NCI-H1694 (cell line): ENCODE measurements at places on chromosomes 4 and X.

DNA sequence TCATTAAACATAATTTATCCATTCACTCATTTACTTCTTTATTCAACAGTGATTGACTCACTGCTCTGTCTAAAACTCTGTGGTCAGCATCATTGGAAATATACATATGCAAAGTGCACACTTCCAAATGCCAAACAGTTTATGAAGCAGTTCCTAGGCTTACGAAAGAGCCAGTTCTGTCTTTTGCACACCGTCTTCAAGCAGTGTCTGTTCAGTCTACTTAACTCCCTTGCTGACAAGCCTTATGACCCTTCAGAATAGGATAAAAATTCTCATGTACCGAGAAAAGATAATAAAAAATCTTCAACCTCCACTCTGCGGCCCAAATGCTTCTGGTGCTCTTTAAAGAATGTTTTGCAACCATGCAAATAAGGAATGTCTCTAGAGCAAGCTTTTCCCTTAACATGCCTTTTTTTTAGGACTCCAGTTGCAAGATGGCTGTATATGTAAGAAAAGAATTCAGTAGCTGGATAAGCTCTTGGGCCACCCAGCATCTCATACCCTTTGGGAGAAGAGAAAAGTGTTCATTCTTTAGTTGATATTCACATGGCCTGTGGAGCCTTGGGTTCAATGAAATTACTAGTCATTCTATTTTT is 1037.0 kb upstream of the SLIT2 start:
- no peak for DNase-seq

DNA sequence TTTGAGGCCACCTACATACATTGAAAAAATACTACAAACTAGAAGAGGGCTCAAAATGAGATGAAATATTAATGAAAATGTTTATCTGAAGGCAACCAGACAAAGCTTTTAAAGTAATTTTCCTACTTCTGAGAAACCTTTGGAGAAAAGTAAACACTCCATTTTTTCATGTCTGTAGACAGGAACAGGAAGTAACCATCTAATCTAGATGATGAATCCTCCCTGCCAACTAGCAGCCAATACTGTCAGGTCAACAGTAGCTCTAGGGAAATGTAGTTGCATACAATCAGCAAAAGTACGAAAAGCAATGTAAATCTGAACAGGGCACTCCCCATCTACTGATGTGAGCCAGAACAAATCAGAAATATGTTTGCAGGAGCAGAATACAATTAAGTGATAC is 49.0 kb downstream of the AMMECR1 start:
- DNase-seq, result no peak

GRCh38 chrX:47566841-47567240 is 5.8 kb downstream of the ARAF start:
- DNase-seq, result no peak

GRCh38 chrX:11589641-11590040 is 76.1 kb downstream of the ARHGAP6 start:
- DNase-seq, result no peak

GRCh38 chr4:76722838-76723237 is 175.1 kb downstream of the SOWAHB start:
- no peak for DNase-seq

DNA sequence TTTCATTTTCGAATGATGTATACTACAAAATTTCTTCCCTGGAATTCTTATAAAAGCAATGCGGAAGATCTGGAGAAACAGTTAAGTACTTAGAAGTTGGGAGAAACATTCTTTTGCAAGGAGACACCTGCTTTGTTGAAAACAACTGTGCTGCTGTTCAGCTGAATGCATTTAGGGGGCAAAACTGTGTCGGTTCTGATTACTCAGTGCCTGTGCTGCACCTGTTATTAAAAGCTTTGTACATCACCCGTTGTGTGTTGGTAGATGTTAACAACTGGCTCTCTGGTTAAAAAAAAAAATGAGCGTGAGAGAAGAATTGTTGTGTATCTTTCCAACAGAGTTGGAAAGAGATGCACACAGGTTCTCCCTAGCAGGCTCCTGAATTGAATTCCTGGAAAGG is 184.1 kb upstream of the HHIP start:
- DNase-seq, result no peak

GRCh38 chrX:153582896-153583295 is 16.0 kb downstream of the CCNQ start:
- DNase-seq, result no peak

- DNase-seq, result no peak
Measured at GRCh38 chr4:179624768-179625181, 2182.5 kb upstream of the AGA start.

DNA sequence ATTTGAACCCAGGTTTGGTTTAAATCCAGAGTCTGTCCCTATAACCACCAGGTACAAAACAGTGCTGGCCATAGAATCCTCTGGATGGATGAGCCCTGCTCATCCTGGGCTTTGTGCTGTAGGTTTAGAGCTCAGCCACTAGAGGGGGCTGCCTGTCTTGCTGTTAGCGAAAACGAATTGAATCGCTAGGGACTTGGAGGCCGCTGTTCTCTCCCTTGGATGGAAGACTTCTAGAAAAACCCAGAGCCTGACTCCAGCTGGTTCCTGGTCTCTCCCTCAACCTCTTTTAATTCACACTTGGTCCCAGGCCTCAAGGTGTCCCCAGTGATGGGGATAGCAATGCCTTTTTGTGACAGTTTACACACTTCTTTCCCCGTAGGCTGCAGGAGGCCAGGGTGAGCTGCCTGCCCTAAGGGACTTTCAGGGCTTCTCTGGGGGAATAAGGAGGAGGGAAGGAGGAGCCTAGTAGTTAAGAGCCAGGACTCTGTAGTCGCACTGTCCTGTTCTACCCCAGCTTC is 8.7 kb downstream of the RIPPLY1 start:
- DNase-seq, result peak; percentile 51

GRCh38 chr4:68569466-68570121 is 6.5 kb downstream of the UGT2B17 start:
- no peak for DNase-seq

DNA sequence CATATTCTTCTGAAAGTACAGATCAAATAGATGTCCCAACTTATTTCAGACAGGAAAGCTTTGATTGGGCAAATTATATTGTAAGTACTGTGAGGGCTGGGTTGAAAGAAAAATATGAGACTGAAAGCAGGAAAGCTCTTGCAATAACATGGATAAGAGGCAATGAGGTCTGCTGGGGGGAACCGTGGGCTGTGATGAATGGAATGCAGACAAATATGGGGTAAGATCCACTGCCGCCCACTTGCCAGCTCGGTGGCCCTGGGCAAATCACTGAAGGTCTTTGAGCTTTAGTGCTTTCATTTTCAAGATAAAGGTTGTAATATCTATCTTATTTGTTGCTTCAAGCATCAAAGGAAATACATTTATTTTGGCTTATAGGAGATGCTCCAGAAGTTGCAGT is 51.0 kb downstream of the AGA start:
- no peak for DNase-seq

GRCh38 chrX:153708415-153708814 is 15.8 kb downstream of the BCAP31 start:
- peak; percentile 30 for DNase-seq

DNA sequence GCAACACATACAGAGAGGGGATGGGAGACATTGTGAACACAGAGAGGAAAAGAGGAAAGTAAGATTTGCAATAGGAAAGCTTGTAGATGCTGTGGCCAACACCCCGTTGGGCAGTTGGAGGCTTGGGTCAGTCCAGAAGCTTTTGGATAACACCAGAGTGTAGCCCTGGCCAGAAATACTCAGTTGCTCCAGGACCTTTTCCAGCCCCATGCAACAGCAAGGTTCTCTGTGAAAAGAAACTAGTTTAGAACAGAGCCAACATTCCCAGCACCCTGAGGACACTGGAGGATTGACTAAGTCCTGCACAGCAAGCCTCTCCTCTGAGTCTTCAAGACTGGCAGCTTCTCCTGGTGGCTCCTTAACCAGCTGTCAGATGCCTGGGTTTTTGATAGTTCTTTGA is 27.9 kb upstream of the NAF1 start:
- no peak for DNase-seq

- no peak for DNase-seq
Measured at GRCh38 chrX:9940421-9940820, 26.7 kb upstream of the CLDN34 start.

DNA sequence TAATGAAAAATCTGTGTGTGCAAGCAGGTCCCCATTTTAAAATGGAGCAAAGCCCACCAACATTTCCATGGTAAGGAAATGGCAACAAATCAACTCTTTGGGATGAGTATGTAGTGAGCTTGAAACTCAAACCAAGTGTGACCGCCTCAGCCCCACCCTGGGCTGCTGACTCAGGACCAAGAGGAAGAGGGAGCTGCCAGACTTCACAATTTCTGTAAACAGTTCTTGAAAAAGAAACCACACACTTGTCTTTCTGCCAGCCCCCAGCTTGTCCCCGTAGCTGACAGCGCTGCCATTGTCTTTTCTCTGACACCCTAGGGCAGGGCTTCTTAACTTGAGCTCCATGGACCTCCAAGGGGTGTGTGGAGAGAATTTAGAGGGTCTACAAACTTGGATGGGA is 10.3 kb downstream of the RTL5 start:
- no peak for DNase-seq

- DNase-seq, result no peak
Measured at GRCh38 chrX:154750301-154751202, at the start of gene GAB3. TSS of gene GAB3 (minus strand) at chrX:154751077. CDS start at chrX:154751025, 52 bp downstream.

DNA sequence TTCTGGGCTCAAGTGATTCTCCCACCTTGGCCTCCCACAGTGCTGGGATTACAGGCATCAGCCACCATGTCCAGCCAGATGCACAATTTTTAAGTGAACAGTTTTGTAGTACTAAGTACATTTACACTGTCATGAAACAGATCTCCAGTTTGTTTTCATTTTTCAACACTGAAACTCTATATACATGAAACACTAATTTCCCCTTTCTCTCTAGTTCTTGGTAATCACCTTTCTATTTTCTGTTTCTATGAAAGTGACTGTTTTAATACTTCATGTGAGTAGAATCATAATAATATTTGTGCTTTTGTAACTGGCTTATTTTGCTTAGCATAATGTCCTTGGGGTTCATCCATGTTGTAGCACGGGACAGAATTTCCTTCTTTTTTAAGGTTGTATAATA is 237.4 kb downstream of the CAMK2D start:
- DNase-seq, result no peak

DNA sequence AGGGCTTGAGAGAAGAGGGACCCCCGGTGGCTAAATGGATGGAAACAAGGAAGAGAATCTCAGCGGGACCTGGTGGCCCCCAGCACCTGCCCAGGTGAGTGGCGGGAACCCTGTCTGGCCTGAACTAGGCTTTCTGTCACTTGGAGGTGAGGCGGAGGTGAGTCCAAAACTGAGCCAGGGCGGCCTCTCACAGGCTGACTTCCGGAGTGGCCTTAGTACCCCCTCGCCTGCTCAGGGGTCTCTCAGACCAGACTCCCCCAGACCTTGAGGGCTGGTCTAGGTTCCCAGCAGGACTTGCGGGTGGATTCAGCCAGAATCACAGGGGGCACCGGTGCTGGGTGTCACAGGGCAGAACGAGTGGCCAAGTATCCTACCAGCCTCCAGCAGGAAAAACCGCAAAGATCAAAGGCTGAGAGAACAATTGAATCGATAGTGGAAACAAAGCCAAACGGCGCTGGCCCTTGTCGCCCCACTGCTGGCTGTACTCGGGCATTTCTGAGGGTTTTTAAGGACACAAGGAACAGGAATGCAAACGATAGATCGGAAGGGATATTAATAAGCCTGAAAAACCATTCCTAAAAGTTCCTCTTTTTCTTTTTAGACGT is 67.8 kb downstream of the WFS1 start:
- no peak for DNase-seq

GRCh38 chr4:52968241-52968640 is 106.1 kb downstream of the RASL11B start:
- no peak for DNase-seq

DNA sequence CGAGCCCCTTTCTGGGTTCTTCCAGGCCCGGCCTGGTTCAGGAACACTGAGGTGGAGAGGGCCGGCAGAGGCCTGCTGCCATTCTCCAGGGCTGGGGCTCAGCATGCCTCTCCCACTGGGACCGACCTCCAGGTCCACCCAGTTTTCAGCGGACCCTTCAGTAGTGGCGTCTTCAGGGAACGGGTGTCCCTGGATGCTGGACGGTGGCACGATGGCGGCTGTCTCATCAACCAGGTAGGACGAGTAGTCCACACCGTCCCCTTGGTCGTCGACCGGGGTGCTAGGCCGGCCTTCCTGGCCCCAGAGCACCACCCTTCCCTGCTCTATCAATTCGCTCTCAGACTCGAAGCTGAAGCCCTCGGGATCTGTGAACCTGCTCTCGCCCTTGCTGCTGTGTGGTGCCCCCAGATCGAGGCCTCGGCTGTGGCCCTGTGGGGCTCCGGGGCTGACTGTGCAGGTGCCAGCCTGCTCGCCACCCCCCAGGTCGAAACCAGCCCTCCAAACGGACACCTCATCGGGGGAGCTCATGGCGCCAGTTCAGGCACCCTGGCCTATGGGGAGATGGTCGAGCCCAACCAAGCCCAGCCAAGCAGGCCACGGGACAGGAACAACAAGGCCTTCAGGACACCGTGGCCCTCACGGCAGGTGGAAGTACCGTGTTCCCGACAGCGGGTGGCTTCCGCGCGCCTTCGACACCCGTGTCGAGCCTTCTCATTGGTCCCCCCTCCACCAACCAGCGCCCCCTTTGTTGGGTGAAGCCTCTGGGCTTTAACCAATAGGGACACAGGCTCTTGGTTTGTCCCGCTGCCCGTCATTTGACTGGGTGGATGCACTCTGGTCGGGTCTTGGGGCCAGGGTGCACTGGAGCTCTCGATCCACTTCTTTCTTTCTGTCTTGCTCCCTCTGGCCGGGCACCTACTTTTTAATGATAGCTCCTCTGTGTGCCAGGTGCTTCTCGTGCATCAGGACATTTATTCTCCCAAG is 814 bp upstream of the LOC101059915 start:
- DNase-seq, result no peak

DNA sequence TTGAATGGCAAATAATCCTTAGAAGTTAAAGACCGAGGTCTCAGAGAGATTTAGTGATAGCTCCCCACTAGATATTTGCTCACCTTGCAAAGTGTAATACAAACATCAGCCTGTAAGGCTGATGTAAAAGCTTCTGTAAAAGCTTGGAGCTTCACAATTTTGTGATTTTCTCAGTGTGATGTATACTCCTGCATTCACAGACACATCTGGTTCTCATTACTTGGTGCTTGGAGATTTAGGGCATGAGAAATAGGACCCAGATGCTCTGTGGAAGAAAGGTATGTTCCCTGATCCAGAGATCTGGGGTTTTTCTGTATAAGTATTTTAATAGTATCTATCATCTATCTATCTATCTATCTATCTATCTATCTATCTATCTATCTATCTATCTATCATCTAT is 1664.3 kb downstream of the C4orf33 start:
- DNase-seq, result no peak

DNA sequence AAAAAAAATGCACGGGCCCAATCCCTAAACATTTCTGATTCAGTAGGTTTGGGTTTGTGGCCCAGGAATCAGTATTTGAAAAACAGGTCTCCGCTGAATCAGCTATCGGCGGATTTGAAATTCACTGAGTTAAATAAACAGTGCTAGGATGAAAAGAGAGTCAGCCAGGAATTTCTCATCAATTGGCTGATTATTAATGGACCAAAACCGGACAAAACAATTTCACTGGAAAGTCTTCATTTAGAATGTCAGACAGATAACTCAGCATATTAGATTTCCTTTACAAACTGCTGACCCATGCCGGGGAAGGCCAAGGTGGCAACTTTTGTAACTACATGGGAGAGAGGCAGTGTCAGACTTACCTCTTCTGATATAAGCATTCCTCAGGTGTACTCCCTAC is 99.4 kb upstream of the LSM6 start:
- DNase-seq, result no peak
